ENCODE measurements at places on chromosomes 3 and 15.

DNA sequence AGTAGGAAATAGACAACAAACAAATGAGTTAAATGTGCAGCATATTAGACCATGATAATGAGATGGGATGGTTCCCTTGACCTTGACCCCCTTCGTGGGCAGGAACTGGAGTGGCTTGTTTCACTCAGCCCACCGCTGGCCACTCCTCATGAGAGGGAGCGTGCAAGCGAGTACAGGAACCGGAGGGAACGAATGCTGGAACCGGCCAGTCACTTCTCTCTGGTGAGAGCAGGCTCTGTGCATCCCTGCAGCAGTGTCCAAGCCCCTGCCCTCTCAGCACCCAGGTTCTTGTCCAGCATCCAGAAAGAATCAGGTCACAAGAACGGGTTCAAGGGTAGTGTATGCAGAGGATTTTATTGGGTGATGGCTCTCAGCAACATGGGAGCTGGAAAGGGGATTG is 17.2 kb upstream of the IREB2 start:
- DNase-seq, result no peak

DNA sequence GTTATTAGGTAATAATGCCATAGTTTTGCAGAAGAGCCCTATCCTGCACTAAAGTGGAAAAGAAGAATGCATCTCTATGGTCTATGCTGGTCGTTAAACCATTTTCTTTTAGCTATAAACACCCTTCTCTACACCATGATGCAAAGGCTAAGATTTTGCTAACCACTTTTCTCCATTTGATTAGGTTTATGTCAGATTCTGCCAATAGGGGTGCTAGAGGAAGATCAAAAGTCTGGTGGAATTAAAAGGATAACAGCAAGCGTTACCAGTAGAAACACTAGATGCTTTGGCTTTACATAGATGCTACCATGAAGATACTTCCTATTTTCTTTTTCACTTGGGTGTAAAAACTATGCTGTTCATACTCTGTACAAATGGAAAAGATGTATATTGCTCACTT is 669.8 kb upstream of the ARPP21 start:
- DNase-seq, result no peak

DNA sequence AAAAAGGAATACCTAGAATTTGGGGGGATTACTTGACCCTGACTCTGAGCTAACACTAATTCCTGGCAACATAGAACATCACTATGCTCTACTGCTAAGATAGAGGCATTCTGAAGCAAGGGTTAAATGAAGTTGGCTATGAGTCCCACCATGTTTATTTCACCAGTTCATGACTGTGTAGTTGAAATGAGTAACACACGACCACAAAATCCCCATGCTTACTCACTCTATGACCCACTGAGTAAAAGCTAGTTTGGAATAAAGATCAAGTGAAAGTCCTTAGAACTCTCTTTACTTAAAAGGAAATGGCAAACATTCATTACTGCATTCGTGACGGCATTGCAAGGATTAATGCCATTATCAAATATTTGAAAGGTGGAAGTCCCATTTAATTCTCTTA is 47.4 kb downstream of the MRPL46 start:
- DNase-seq, result peak; percentile 10

DNA sequence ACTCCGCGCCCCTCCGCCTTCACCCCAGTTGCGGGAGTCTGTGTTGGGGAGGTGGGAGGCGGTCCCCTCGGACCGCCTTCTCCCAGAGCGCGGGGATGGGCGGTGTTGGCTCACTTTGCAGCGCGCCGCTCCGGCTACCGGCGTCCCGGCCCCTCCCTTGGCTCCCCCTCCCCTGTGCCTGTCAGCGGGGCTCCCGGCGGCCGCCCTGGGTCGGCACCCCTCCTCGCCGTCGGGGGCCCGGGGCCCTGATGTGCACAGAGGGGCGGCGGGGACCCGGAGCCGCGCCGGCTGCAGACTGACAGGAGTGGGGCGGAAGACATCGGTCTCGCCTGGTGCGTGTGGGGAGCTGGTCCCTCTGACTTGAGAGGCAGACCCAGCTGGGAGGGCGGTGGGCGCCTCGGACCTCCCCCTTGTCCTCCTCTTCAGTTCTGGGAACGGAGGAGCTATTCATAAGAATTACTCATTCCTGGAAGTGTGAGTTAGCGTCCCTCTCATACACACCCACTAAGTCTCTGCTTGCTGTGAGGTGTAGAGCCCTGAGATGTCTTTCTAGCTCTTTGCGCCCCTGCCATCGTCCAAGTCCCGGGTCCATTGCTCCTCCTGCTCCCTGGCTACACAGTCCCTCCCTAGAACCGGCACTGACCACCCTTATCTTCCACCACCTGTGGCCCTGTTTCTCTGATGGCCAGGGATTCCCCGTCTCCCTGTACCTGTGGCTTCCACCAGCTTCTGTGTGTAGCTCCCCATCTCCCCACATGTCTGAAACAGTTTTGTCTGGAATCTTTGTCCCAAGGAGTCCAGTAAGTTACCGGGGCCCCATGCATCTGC is 42.3 kb upstream of the ROPN1 start:
- DNase-seq, result peak; percentile 25

DNA sequence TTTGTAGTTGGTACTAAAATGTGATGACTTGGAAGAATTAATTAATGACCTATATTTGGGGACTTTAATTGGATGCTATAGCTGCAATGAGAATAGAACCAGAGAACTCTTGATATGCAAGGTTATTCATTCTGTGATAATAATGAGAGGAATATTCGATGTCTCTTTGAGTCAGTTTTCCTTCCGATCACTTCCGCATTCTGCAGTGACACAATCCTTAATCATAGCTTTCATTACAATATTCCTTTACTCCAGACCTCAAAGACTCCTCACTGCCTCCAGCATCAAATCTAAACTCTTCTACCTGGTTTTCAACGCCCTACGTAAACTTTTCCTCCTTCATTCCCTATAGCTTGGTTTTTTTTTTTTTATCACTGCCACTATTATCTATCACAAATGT is 21.6 kb downstream of the B3GNT5 start:
- no peak for DNase-seq

- no peak for DNase-seq
These were observed 855.4 kb upstream of the ARPP21 start for GRCh38 chr3:34783876-34784275.

GRCh38 chr3:187122261-187122660 is 17.0 kb downstream of the RPL39L start:
- DNase-seq, result no peak

- DNase-seq, result no peak
These were observed 1.1 kb downstream of the HERC1 start for GRCh38 chr15:63832620-63833019.

DNA sequence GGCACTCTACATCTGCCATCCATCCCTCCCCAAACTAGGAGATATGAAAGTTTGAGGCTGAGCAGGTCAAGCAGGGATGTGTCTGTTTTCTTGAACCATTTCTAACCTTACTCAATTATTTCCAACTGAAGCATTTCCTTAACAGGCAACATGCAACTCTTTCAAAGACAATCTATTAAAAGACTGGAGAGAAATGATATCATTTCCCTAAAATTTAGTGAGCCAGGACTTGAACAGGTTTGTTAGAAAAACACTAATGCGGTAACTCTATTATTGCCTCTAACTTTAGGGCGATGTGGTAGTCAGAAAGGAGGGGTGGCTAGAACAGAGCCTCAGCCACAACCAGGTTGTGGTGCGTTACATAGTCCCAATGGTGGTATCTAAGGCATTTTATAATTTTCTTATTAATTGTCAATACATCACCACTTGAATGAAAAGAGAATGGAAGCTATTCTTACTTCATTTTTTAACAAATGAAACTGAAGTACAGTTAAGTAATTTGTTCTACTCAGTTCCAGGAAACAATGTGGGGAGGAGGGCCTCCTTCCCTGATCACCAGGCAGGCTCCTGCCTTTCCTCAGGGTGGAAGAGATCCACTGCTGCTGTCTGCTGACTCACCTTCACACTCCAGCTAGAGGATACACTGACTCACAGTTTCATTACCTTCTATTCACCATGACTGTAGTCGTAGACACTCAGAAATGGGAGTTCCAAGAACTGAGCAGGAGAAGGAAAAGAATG is 22.8 kb downstream of the MYO1E start:
- no peak for DNase-seq

DNA sequence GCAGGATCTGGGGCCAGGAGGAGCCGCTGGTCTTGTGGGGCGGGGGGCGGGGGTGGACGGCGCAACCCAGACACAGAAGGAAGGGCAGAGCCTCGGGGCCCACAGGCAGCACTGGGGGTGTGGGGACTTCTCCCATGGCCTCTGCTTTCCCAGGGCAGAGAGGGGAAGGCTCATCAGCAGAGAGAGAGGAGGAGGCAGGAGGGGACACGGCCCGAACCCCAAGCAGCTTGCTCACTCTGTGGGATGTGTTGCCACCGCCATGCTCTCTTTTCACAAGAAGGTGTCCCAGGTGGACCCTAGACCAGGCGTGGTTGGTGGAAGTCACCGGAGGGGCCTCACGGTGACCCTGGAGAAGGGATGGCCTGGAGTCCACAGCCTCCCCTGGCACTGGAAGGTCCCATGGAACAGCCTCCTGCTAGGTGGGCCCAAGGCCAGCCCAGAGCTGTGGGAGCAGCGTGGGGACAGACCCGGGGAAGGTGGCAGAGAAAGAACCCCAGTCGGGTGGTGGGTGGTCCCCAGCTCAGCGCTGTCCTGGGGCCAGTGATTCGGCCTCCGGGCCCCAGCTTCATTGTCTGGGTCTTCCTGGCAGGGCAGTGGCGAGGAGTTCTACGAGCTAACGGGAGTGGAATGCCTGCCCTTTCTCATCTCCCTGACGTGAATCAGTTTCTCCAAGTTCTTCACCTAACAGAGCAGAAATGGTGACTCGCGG is 46.8 kb upstream of the PCSK6 start:
- no peak for DNase-seq

- no peak for DNase-seq
These were observed 1.5 kb downstream of the CEP63 start for GRCh38 chr3:134487406-134487805.

DNA sequence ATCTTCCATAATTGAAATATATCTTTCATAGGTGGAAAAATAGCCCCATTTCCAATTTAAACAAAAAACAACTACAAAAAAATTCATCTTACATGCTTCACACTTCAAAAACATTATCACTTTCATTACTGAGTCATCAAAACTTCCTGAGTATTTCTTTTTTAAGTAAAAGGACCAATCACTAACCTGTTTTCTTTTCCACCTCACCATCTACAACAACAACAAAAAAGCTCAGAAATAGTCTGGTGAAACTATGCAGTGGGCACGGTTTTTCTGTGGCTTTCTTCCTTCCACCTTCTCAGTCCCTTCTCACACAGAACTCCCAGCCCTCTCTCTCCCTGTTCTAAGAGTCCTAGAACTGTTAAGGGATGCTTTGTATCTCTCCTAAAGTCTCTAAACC is 20.3 kb upstream of the TNIK start:
- no peak for DNase-seq

GRCh38 chr3:37147666-37148065 is 26.7 kb downstream of the LRRFIP2 start:
- DNase-seq, result no peak

DNA sequence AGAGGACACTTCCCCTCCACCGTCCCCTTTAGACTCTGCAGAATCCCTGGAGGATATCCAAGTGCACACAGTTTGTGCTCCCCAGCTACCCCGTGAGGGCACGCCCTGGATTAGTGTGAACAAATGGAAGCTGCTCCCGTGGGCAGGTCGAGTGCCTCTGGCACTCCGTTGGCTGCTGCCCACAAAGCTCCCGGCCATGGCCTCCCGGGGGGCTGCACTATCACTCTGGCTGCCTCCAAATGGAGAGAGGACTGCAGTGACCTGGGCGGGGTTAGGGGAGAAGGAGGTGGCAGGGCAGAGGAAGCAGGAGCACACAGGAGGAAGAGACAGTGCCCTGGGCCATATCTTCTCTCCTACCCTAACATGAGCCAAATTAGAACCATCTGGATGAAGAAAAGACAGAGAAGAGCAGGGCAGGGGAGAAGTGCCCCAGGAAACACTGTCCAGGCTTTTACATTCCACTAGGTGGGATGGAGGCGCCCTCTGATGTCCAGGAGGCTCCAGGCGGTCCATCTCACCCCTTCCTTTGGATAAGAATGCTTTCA is 29.4 kb upstream of the ACAD9 start:
- DNase-seq, result no peak

DNA sequence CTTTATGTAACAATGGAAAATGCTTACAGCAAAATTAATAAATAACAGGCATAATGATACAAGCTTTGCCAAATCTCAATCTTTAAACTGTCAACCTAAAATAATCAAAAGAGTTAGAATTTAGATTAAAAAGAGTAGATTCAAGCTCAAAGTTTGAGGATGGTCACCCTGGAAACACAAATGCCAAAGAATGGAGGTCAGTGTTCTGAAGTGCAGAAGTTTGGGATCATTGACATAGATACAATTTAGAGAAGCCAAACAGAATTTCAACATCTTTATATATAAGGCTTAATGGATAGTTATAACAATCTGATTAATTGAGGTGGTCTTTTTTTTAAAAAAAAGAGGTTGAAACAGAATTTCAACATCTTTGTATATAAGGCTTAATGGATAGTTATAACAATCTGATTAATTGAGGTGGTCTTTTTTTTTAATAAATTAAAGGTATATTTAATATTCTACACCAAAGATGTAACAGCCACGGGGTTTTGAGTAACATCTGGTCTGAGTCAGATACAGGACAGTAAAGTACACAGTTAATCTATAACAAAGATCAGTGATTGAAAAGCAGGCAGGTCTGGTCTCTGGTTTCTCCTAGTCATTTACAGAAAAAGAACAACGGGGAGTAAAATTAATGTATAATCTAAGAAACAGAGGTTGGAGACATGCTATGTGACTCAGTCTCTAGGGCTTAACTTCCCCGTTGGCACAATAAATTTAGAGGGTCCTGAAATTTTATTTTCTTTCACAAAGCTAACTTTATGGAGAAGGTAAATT is 490.7 kb downstream of the GBE1 start:
- no peak for DNase-seq

DNA sequence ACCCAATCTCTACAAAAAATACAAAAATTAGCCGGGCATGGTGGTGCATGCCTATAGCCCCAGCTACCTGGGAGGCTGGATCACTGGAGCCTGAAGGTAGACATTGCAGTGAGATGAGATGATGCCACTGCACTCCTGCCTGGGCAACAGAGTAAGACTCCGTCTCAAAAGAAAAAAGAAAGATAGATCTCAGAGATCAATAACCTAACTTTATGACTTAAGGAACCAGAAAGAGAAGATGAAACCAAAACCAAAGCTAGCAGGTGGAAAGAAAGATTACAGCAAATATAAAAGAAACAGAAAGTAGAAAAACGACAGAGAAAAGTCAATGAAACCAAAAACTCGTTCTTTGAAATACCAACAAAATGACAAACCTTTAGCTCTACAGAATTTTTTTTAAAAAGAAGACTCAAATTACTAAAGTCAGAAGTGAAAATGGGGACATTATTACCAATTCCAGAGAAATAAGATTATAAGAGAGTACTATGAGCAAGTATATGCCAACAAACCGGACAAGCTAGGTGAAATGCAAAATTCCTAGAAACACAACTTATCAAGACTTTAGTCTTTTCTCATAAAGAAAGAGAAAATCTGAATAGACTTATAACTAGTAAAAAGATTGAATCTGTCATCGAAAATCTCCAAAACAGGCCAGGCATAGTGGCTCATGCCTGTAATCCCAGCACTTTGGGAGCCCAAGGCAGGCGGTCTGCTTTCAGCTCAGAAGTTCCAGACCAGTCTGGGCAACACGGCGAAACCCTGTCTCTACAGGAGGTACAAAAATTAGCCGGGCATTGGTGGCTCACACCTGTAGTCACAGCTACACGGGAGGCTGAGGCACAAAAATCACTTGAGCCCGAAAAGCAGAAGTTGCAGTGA is 35.0 kb downstream of the ACAP2 start:
- DNase-seq, result no peak

- no peak for DNase-seq
These were observed 11.9 kb upstream of the ALDH1A2 start for GRCh38 chr15:58077427-58077826.
